ENCODE measurements at places on chromosomes 2 and 18.

DNA sequence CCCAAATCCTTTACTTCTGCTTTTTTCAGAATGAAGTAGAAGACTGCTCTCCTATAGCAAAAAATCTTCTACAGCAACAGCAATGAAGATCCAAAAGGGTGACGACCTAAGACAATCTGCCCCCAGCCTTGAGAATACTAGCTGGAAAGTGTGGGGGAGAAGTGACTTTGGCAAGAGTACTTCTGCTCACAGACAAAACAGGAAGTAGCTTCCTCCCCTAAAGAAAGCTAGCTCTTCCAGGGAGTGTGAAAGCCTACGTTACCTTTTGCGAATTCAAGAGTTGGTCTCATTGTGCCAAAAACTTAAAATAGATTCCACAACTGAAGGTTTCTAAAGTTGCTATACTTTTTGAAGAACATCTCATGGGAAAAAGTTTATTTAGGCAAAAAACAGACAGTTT is 1069.2 kb upstream of the CHAC2 start:
- DNase-seq: no peak

GRCh38 chr2:205574001-205574400 is 108.3 kb upstream of the NRP2 start:
- no peak for DNase-seq

DNA sequence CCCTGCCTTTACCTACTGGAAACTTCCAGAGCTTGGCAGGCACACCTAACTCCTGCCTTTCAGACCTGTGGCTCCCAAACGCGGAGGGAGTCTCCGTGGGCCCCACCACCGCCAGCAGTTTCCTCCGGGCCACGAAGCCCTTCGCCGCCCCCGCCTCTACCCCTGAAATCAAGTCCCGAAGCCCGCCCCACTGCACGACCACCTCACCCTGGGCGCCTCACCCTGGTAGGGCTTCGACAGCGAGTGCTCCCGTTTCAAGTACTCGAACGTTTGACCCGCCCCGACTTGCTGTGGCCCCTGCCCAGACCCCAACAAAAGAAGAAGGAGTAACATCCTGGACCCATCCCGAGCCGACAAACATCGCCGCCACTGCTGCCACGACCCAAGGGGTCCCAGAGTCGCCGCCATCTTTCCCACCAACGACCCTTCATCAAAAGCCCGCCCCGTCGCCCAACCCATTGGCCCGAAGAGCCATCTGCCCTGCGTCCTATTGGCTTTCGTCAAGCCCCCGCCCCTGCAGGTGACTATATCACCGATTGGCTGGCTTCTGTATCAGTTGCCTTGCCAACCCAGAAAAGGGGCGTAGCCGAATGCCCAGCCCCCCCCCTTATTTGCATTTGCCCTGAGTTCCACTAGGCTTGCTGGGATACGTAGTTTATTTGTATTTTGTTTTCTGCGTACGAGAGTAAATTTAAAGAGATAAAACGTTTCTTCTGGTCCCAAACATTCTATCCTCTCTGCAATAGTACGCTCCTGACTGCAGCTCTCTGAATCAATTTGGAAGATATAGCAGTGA is at the start of gene LMAN2L:
Gene LMAN2L, minus strand, starts transcription at position 432 of the 796 bp plus-strand sequence. Its CDS starts 24 bp downstream, at position 408.
- DNase-seq: peak; percentile 98

DNA sequence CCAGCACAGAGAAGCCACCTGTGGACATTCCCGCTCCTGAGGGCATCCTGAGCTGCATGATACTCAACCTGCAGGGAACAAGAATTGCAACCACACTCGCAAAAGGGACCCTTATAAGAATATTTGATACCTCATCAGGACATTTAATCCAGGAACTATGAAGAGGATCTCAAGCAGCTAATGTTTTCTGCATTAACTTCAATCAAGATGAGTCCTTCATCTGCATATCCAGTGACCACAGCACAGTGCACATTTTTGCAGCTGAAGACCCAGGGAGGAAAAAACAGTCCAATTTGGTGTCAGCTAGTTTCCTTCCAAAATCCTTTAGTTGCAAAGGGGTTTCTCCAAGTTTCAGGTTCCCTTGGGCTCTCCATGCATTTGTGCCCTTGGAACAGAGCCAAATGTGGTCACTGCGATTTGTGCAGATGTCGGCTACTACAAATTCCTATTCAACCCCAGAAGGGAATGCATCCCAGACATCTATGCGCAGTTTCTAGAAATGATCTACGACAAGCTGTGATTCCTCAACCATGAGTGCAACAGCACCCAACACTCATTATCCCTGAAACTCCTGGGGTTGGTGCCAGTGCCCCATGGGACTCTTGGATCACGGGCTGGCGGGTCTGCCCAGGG is 23.3 kb upstream of the FHOD3 start:
- no peak for DNase-seq

DNA sequence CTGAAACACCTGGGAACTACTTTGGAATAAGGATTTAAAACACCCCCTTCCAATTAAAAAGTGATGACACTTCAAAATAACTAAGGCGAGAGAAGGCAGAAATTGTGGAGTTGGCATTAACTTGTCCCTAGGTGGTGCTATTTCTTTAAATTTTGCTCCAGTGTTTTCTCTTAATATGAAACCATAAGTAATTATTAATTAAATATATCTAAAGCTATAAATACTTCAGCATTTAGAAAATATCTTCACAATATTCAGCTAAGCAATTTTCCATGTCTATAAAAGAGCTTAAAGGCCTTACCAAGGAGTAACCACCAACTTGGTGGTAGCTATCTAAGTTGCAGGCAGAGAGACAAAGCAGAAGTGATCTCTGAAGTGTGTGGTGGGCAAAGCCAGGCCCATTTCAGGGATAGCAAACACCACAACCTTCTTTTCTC is 186.8 kb upstream of the PGAP1 start:
- no peak for DNase-seq

DNA sequence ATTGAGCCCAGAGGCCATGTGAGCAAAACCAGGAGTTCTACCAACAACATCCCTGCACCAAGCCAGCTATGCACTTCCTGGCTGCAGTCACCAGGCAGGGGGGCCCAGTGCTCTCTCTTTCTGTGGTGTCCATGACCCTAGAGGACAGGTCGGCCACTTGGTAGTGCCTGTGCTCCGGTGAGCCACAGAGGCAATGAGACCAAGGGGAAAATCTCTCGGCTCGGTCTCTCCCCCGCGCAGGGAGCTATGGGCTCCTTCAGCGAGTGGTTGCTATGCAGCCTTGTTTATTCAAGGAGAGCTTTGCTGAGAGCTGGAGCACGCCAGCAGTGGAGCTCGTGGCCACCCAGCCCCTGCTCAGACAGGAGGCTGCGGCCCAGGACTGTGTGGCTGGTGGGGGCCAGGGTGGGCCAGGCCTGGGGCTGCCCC is at the start of gene TOGARAM2:
Gene TOGARAM2, plus strand, starts transcription at position 283 of the 426 bp plus-strand sequence. CDS start 13,537 bp downstream, outside the sequence.
- no peak for DNase-seq

Data from Right ventricle myocardium inferior (tissue), 1 donor.